ENCODE measurements at places on chromosomes 7 and 10.

GRCh38 chr7:129162732-129163131 is 18.2 kb downstream of the TSPAN33 start:
- DNase-seq = no peak

DNA sequence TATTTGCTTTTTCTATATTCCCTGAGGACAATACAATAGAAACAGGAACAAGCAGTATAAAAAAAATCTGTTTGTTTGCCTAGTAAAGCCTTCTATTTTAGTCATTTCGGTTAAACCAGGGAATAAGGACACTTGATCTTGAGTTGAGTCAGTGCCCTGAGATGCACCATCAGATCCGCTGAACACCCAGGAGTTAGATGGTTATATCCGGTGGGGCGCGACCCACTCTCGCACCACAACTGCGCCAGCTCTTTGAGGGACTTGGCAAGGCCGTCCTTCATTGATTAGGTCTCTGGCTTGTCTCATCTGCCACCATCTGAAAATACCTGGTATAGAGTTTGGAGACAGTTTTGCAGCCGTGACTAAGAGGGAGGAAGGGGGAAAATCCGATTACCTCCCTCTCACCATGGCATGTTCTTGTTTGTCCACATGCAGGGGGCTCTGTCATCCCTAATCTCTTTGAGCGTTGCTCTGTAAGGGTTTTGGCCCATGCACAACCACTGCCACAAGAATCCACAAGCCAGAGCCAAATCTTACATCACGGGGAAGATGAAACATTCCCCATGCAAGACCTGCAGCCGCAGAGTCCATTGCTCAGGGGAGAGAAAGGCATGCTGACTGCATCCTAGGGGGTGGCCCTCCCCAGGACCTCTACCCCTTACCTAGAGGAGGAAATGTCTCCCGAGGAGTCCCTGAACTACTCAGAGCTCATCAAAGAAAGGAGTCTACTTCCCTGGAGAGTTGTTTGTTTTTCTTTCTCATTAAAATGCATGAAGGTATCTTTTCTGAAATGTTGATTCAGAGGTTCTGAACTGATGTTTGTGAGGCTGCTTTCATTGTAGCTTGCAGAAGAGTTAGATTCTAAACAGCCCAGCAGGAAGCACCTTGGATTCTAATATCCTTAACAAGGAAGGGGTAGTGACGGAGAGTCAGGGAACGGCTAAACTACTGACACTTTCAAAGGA is 101.6 kb upstream of the FAM171A1 start:
- DNase-seq = peak; percentile 20

- no peak for DNase-seq
Observed at GRCh38 chr7:134449680-134450079, 9.2 kb downstream of the AKR1B1 start.

GRCh38 chr7:70654979-70655378 is 477.0 kb upstream of the GALNT17 start:
- no peak for DNase-seq

- no peak for DNase-seq
Observed at GRCh38 chr7:50308532-50309385, 4.2 kb downstream of the IKZF1 start.

GRCh38 chr7:141541375-141541774 is 9.8 kb upstream of the AGK start:
- DNase-seq = no peak

GRCh38 chr7:128740996-128741395 is 1.8 kb downstream of the CALU start:
- no peak for DNase-seq

DNA sequence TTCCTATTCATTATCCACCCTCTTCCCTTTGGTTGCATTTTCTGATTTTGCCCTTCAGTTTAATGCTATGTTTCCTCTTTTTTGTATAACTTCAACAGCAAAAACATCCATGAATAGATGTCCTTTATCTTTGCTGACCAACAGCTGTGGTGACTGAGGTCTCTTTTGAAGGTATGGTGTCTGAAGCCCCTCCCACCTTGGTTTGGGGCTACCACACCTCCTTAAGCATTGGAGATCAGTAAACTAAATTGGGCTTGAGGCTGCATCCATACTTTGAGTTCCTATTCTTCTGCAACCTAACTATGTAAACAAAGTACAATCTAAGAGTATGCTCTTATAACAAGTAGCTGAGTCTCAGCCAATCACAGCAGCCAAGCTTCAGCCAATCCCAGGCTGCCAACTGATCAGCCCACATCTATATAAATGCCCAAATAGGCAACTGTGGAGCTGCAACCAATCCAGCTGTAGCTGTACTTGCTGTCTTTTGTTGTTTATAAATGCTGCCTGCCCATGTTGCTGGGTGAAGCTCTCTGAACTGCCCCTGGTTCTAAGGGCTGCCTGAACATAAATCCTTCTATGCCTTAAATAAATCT is 69.4 kb upstream of the PDLIM1 start:
- no peak for DNase-seq

GRCh38 chr7:99011706-99012404 is 132.1 kb downstream of the SMURF1 start:
- no peak for DNase-seq

DNA sequence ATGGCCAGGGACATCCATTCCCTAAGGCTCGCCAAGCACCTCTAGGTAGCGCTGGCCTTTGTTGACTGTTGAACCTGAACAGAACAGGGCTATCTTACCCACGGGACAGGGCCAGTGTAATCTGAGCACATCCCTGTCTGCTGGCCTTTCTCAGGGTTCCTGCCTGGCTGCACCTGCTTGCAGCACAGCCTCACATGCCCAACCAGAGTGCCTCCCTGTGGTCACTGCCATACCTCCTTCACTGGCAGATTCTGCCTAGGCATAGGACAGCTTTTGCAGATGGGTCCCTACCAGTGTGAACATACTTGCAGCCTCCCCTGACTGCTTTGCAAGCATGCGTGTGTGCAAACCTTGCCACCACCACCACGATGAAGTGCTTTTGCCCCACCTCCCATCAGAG is 15.8 kb upstream of the LIPN start:
- DNase-seq = no peak

DNA sequence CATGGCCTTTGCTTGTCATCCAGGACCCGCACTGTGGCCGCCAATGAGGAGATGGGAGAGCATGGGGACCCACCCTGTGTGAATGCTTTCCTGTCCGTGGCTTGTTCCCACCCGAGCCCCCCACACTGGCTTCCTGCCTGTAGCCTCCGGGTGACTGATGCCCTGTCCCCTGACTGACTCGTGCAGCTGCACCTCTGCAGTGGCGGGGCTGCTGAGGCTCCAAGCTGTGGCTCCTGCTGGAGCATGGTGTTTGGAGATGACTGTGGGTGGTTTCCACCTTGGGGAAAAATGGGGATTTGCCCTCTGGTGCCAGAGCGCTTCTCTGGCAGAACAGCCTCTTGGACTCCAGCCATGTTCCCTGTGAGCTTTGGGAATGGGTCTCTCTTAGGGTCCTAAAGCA is 2.1 kb downstream of the CAMK1D start:
- DNase-seq = no peak

DNA sequence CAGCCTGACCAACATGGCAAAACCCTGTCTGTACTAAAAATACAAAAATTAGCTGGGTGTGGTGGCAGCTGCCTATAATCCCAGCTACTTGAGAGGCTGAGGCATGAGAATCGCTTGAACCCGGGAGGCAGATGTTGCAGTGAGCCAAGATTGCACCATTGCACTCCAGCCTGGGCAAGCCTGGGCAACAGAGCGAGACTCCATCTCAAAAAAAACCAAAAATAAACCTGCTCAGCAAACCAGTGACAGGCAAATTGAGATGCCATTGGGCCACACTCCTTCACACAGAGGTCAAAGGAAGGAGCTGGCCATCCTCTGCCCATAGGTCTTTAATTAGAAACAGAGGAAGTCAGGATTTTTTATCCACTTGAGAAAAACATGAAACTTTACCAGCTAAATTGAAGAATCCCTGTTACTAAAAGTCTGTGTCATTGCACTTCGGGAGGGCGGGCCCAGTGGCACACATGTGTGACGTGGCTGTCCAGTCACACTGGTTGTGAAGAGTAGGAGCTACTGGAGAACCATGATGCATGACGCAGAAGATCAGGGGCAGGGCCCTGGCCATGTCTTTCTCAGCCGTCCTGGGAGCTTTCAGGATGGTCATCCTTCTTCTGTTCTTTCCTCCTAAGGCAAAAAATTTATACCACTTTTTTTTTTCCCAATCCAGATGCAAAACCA is 118.3 kb upstream of the ZNF438 start:
- DNase-seq = no peak

DNA sequence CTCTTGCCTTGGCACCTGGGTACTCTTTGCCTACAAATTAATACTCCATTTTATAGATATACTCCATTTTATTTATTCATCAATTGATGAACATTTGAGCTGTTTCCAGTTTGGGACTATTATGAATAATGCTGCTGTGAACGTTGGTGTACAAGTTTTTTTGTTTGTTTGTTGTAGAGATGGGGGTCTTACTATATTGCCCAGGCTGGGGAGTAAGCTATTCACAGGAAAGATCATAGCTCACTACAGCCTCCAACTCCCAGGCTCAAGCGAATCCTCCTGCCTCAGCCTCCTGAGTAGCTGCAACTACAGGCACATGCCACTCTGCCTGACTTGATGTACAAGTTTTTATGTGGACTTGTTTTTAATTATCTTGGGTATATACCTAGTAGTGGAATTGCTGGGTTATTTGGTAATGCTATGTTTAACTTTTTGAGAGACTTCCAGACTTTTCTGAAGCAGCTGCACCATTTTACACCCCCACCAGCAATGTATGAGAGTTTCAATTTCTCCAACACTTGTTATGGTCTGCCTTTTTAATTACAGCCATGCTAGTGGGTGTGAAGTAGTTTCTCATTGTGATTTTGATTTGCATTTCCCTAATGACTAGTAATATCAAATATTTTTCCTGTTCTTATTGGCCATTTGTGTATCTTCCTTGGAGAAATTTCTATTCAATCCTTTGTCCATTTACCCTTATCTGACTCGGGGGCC is 15.9 kb downstream of the WBP1L start:
- no peak for DNase-seq

DNA sequence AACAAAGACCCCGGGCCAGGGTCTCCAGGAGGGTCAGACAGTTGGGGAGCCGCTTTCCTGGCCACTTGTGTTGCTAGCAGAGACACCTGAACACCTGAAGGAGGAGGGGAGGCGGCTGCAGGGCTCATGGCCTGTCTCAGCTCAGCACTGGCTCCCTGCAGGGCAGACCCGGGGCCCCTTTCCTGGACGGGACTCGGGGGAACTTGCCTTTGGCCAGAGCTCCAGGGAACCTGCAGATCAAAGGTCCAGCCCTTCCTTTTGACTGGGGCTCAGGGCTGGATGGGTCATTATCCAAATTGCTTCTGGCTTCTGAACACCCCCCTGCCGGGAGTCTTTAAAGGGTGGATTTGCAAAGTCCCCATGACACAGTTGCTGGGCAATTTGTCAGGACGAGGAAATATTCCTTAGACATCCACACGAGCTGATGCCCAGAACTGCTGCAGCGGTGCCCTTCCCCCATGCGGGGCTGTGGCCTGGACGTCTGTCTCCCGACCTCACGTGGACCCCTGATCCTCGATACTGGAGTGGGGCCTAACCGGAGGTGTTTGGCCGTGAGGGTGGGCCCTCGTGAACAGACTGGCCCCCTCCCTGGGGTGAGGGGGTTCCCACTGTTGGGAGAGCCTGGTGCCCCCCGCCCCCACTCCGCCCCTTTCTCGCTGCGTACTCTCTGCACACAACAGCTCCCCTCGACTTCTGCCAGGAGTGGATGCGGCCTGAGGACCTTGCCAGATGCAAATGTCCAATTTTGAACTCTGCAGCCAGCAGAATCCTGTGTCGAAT is 194.3 kb downstream of the ELFN1 start:
- DNase-seq = peak; percentile 87

GRCh38 chr7:79453558-79454360 is at the start of gene MAGI2:
Gene MAGI2, minus strand, starts transcription at chr7:79453667. Its CDS starts 347 bp downstream, at chr7:79453320.
- DNase-seq = peak; percentile 95

DNA sequence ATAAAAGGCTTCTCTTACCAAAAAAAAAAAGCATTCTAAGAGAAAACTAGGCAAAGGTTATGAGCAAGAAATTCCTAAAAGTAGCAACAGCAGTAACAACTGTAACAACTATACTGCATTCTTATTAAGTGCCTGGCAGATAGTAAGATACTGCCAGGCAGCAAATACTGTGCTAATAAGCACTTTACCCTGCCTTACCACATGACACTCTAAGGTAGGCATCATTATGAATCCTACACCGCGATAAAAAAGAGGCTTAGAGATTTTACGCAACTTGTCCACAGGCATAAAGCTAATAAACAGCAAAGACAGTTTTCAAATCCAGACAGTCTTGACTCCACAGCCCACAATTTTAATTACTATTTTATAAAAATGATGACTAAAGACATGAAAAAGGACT is 83.2 kb downstream of the USP6NL start:
- no peak for DNase-seq

GRCh38 chr10:89853781-89854191 is 152.4 kb downstream of the KIF20B start:
- no peak for DNase-seq

- peak; percentile 15 for DNase-seq
Observed at GRCh38 chr7:45511721-45512597, 62.2 kb upstream of the ADCY1 start.

- DNase-seq = no peak
Observed at GRCh38 chr7:157470017-157470322, 133.2 kb downstream of the DNAJB6 start.

- no peak for DNase-seq
Observed at GRCh38 chr7:150890853-150891584, 38.7 kb downstream of the AOC1 start.
